Activated naive CD4-positive, alpha-beta T cell treated with anti-CD3 and anti-CD28 coated beads, Interleukin-2, amount 10 ng/mL, durations not matched to agents 7 days and 5 days (primary cell): ENCODE measurements at places on chromosomes 5 and 9.

GRCh38 chr5:89396278-89396954 lies 513.4 kb upstream of the MEF2C start:
- H3K36me3 ChIP-seq: no peaks in the 10 kb centered on the region
- H3K27ac ChIP-seq: no peak overlapping the region
- no peak for DNase-seq
- no peak overlapping the region for H3K4me3 ChIP-seq

- H3K4me3 ChIP-seq: no peak overlapping the region
- H3K36me3 ChIP-seq: peaks cover 10% of the 10 kb centered on the region
- DNase-seq: no peak
Observed at GRCh38 chr9:734831-735511, 106.5 kb upstream of the DMRT1 start.

DNA sequence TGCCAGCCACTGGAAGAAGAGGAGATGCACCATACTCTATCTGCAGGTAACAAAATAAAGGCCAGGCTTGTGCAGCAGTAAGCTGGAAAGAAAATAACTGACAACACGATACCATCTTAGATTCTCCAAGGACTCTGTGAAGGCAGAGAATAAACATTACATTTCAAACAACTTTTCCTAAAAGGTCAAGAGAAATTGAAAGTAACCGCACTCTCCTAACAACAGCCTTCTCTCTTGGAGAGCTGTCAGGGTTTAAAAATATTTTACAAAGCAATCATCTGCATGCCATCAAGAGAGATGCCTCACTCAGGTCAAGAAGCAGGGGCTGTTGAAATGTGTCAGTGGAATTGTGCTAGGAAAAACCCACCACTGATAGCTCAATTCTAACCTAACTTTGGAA lies 13.5 kb upstream of the TTLL11 start:
- DNase-seq: no peak
- no peak overlapping the region for H3K4me3 ChIP-seq
- H3K36me3 ChIP-seq: no peaks in the 10 kb centered on the region
- H3K27ac ChIP-seq: no peak overlapping the region
- no peaks in the 10 kb centered on the region for H3K4me1 ChIP-seq

GRCh38 chr5:66945389-66946349 lies 250.9 kb downstream of the CD180 start:
- peaks cover 7% of the 10 kb centered on the region for H3K27me3 ChIP-seq
- H3K4me1 ChIP-seq: peaks cover 5% of the 10 kb centered on the region
- no peaks in the 10 kb centered on the region for H3K36me3 ChIP-seq
- no peak overlapping the region for H3K27ac ChIP-seq
